SJSA1 (cell line): ENCODE measurements at places on chromosomes 5 and 9. TPM values are rescaled to one million over a fixed set of nuclear protein-coding genes. Genes with fewer than 3 reads are reported as not detected.

The ZNF879 gene
- total RNA-seq, result not detected in 2 replicates

DNA sequence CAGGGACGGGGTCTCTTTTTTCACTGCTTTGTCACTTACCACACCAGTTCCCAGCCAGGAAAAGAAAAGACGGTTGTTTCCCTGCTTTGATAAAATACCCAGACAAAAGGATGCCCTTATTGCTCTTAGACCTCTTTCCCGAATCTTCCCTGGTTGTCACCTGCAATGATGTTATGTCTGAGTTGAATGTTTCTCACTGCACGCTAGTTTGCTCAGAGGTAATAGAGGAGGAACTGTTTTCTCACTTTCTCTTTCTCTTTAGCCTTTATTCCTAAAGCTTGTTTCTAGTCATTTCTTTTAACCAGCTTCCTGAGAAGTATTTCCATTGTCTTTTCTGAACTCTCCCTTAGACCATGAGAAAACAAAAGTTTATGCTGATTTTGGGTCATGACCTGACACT, 32.9 kb downstream of the ACER2 start:
- DNase-seq, result no peak

DNA sequence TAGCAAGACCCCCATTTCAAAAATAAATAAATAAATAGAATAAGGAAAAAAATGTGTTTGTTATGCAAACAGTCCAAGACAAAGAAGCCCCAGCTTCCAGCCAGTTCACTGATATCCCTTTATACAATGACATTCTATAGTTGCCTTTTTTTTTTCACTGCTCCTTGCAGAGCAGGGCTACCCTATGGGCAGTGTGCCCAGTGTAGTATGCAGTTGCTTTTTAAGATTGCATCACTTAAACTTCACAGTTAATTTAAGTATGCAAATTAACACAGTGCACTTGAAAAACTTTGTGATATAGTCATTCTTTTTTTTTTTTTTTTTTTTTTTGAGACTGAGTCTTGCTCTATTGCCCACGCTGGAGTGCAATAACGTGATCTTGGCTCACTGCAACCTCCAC, 40.8 kb upstream of the ARRDC3 start:
- no peak for DNase-seq

The FBP2 gene
- total RNA-seq, result not detected in 2 replicates

The SVEP1 gene
- not detected in 2 replicates for total RNA-seq

The CCNJL gene
- 12.9 and 14.9 TPM in 2 replicates for total RNA-seq

The OR2V2 gene
- not detected in 2 replicates for total RNA-seq

GRCh38 chr5:134247428-134248224, 21.8 kb upstream of the PPP2CA start:
- DNase-seq, result no peak

DNA sequence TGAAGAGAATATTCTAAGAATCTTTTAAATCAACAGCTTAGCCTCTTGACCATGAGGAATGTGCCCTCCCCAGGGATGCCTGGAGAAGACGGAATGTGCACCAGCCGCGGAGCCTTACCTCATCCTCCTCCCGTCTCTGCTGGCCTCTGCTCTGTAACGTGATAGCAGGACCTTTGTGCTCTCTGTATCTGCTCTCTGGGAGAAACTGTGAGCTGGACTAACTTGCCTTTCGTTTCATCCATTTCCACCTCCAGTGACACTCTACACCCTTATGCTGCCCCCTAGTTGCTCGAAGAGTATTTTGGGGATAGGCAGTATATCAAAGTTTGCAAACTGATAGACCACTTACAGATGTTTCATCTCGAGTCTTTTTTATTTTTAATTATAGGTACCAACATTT, 141.4 kb downstream of the NPR3 start:
- DNase-seq, result peak; percentile 79

The CACFD1 gene
- 2.9 and 3.4 TPM in 2 replicates for total RNA-seq

The ARL14EPL gene
- total RNA-seq, result 1.3 TPM in 1 of 2 replicates, not detected in the other

DNA sequence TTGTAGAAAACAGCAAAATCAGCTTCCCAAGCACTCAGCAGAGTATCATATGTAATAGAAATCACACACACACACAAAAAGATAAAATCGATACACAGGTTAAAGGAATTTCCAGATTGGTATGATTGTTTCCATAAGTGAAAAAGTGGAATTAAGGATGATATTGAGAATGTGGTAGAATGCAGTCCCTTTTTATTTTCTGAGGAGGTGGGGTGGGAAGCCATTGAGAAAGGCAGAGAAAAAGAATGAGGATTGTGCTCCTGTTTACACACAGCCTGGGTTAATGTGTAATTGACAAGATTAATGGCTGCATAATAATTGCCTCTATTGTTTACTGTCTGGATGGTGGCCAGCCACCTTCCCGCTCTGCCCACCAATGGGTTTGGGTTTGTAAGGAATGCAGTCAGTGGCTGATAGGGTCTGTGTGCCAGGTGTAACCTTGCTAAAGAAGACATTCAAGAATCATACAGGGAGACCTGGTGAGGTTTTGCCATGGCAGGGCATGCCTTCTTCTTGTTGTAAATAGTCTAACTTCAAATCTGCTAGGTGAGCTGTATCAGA, 177.2 kb upstream of the MAP3K1 start:
- no peak for DNase-seq

The FLT4 gene
- not detected in 2 replicates for total RNA-seq

DNA sequence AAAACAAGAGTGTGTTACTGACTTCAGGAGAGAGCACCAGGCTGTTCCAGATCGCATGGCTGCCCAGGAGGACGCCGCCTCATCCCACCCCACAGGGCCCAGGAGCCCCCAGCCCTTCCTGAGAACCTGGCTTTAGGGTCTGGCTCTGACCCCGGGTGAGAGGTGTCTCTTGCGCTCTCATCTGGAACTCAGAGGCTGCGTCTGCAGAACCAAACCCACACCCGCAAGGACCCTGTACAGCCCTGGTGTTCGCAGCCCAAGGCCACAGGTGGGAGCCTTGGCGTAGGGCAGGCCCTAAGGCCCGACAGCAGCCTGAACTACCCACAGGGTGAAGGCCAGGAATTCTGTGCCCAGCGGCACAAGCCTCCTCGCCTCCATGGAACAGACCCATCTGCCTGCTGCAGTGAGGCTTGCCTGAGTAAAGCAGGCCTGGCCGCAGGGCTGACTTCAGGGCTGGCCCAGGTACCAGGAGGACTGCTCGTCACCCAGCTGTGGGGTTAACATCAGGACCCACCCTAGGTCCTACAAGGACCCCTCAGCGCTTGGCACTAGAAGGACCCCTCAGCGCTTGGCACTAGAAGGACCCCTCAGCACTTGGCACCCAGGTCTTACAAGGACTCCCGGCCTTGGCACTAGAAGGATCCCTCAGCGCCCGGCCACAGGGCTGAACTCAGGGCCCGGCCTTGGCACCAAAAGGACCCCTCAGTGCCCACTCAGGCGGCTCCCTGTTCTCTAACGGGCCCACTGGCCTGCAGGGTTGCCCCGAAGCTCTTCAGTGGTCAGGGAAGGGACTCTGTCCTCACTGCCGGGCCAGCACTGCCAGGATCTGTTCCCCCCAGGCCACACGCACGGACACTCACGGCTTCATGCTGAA, 48.2 kb downstream of the NKD2 start:
- no peak for DNase-seq

DNA sequence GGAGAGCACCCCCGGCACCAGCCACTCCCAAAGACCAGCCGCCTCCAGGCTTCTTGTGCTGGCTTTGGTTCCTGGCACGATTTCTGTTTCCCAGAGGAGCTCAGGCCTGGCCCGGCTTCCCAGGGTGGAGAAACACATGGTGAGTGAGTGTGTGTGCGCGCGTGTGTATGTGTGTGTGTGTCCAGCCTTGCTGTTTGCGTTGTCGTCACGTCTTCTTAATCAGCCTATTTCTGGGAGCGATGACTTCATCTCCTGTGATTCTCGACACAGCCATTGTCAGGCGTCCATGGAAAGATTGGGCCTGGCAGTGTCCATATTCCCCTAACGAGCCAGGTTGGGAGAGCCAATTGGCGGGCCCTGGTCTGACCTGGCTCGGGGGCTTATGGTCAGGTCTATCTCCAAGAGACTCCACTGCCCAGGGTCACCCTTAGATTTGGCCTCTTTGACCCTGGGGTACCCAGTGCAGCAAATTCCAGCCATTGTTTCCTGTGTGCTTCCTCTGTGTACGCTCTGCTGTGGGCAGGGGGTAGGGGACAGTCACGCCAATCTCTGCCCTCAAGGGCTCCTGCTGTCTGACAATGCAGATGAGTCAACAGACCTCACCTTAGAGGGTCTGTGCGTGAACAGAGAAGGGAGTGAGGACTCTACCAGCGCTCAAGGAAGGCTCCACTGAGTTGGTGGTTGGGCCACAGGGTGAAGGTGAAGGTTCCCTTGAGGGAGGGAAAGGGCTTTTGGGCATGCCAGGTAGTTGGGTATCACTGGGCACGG, 73.8 kb downstream of the DAB2IP start:
- no peak for DNase-seq

- peak; percentile 11 for DNase-seq
Measured at GRCh38 chr5:39891376-39891775, 466.6 kb upstream of the DAB2 start.

GRCh38 chr5:87266914-87267573, 639 bp upstream of the RASA1 start:
- DNase-seq, result no peak

DNA sequence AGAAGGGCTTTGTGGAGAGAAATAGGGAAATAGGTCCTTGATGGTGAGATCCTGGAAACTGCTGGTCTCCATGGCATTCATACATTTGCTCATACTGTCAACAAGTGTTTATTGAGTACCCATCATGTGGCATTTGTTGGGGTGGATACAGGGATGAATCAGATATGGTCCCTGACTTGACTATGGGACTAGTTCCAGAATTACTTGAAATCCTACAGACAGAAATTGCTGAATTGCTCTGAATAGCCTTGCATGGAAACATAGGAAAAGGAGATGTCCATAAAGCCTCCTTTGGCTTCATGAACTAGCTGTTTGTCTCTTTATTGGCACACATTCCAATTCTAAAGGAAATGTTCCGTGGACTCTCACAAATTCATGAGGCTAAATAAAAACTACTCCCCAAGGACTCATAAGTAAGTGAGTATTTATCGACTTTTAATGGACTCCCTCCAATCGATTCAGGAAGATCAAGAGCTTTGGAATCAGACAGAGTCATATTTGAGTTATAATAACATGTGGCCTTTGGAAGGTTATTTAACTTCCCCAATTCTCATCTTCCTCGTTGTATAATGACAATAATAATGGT, 122.4 kb upstream of the C6 start:
- no peak for DNase-seq

The TIFAB gene
- not detected in 2 replicates for total RNA-seq

GRCh38 chr9:15782106-15782505, 229.3 kb downstream of the CCDC171 start:
- no peak for DNase-seq

DNA sequence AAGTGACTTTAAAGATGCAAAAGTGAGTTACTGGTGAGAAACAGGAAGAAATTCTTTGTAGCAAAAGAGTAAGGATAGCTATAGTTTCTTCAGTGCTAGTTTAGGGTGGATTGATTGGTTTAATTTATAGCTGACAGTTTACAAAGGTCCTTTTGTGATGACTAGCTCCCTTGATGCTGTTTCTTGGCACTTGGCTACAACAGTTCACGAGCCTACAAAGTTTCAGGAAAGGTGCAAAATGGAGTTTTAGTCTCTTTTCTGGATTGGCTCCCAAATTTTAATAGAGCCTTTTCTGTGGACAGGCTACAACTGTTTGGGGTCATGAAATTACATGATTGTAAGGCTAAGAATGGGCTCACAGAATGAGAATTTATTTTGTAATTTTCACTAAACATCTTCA, 40.9 kb upstream of the BNIP1 start:
- DNase-seq, result no peak

GRCh38 chr9:29297592-29297991, 1724.3 kb upstream of the C9orf72 start:
- DNase-seq, result no peak

DNA sequence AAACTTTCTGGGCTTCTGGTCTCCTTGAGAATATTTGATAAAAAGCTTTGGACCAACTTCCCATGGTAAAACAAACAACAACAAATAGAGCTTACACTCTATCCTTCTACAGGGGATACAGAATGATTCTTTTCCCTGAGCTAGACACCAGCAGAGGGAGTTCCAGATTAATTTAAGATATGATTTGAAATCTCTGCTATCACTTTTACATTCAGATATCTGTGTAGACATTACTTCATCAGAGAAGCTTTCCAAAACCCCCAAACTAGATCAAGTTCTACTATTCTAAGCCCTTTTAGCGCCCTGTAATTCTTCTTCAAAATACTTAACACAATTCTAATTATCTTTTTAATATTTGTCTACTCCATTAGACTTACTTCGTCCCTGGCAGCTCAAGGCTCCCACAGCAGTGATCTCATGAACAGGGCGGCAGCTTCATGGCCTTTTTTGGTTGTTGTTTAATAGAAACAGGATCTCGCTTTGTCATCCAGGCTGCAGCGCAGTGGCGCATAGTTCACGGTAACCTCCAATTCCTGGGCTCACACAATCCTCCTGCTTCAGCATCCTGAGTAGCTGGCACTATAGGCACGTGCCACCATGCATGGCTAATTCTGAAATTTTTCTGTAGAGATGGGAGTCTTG, 955 bp upstream of the GALNT12 start:
- DNase-seq, result no peak

DNA sequence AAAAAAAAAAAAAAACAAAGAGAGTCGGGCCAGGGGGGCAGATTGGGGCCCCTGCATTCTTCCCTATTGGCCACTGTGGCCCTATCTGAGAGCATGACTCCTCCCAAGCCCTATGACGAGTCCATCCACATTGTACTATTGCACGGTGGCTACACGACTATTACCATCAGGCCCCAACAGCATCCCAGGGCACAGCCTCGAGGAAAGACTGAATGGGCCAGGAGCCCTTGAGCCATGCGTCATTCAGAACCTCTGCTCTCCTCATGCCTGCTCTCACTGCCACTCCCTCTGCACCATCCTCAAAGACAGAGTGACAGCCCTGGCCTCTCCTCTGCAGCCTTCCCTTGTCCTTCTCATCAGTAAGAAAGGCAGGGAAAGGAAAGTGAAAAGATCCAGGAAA, 20.2 kb upstream of the ORM1 start:
- no peak for DNase-seq

DNA sequence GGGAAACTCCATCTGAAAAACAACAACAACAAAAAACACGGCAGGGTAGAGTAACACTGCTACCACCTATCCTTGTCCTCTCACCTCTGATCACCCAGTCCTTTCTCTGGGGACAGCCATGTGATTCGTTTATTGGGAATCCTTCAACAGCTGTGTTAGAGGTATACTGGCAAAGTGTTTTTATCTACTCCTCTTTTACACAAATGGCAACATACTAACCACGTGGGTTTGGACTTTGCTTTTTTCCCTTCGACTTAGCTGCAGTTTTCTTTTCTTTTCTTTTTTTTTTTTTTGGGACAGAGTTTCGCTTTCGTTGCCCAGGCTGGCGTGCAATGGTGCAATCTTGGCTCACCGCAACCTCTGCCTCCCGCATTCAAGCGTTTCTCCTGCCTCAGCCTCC, 11.2 kb upstream of the SET start:
- DNase-seq, result no peak

The SLC6A18 gene
- total RNA-seq, result not detected in 2 replicates

DNA sequence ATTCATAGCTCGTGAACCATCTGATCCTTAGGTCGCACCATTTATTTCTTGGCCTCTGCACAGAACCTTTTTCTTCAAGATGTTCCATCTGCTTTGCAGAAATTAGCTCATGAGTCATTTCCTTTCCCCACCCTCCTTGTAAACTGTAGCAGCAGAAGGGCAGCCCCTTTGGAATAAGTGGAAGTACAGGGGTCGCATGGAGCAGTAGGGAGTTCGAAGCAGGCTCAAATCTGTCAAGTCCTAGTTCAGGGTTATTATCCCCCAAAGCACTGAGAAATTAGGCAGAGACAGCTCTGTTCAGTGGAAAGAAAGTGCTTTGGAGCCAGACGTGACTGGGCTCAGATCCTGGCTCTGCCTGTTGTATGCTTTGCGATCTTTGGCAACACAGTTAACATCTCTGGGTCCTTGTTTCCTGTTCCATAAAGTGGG, 84.2 kb downstream of the SGCD start:
- no peak for DNase-seq

The GARNL3 gene
- 0.22 and 2.0 TPM in 2 replicates for total RNA-seq
